CD4-positive, CD25-positive, alpha-beta regulatory T cell (primary cell): ENCODE measurements at places on chromosomes 12 and 14. TPM values are rescaled to one million over a fixed set of nuclear protein-coding genes. Genes with fewer than 3 reads are reported as not detected.

DNA sequence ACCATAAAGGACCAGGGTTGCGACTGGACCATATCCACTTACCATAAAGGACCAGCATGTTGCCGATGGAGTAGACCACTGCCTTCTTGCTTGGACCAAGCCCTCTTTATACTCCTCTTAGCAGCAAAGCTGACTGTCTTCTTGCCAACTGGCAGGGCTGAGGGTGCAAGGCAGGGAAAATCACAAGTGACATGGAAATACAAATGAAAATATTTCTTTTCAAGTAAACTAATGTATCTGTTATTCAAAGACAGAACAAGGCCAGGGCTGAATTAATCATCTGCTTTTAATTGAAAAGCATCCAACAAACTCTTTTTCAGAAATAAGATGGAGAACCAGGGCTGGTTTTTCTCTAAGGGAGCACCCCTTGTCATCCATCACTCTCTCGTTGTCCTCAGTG is at the start of gene CELA1:
Gene CELA1 (minus strand): TSS at position 99 of the 400 bp plus-strand sequence. CDS start 41 bp downstream, at position 58.
- DNase-seq: no peak

DNA sequence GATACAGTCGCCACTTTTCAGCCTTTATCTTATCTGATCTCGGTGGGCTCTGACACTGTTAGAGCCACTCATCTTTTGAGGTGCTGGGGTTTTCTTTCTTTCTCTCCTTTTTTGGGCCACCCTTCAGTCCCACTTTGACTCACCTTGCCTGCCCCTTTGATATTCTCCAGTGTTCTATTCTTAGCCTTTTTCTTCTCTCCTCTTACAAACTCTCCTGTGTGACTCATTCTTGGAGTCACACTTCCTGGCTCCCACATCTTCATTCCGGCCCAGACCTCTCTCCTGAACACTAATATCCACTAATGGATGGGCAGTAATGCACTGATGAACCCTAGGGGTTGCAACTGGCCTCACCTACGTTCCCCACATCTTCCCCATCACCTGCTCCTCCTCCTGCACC is 2.2 kb upstream of the DCD start:
- no peak for DNase-seq

The BDKRB2 gene
- not detected for polyA plus RNA-seq

DNA sequence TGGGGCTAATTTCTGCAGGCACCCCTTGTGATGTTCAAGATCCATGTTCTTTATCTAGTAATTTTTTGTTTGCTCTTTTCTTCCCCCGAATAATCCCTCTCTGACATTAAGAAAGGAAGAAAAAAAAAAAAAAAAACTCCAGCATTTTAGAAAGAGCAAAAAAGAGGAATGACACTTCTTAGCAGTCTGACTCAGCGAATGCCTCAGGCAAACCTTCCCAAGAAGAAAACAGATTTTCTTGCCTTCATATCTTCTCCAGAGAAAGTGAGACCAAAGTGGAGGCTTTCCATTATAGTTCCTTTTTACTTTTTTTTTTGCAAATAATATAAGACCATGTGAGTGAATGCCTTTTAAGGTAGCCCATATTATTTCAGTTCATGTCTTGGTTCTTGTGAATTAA is 479.0 kb upstream of the SYT1 start:
- no peak for DNase-seq

DNA sequence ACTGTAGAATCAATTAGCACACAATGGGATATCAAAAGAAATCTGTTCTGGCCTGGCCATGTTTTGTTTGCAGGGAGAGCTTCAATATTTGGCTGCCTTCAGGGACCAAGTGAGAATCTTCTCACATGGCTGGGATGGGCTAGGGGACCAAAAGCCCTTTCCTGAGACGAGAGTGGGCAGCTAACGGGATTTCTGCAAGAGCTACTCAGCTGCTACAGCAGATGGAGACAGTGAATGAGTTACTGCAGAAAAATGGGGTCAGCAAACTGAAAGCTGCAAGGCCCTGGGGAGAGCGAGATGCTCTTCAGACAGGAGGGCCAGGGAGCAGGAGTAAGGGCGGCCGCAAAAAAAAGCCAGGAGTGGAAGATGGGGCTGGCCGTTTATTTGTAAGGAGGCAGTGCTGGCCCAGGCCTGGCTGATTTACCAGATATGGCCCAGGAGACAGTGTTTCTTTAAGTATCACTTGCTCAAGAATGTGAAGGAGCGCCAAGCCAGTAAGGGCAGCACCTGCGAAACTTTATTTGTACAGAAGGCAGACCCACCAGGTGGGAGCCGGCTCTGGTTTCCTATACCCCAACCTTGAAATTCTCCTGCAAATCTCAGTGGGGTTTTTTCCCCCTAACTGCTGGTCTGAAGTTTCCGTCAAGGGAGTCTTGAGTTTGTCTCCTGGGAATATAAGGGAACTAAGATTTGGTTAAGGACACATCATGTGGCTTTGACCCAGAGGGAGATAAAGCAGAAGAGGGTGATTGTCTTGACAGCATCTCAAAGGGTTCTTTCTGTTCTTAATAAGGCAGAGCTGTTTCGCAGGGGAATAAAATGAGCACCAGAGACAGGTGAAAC is 57.8 kb downstream of the SSH1 start:
- DNase-seq: no peak

DNA sequence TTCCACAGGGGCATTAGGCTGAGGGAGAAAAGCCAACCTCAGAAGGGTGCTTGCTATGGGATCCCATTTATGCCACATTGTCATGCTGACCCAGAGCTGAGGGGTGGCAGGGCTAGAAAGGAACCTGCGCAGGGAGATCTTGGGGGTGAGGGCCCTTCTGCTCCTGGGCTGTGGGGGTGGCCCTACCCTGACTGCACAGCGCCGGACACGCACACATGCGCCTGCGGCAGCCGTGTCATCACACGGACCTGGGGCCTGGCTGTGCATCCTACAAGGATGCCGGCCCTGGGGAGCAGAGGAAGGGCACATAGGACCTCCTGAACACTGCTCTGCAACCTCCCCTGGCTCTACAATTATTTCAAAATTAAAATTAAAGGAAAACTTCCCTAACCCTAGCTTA is 6.9 kb downstream of the CDCA4 start:
- no peak for DNase-seq

DNA sequence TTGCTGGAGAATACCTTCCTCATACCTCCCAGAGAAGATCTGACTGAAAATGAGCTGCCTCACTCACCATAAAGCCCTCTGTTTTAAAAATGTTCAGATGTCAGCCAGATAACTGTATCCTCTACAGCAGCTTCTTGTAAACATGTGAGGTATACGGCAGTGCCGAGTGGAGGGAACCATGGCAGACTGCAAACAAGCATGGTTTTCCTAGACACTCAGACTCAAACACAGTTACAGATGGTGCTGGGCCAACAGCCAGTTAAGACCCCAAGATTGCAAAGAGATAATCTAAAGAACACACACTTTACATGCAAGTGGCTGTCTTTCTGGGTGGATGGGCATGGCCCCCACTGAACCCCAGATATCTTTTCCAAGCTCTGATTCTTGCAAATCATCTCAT is 16.6 kb upstream of the CCDC177 start:
- no peak for DNase-seq

The PPP1R3E gene
- 4.6 TPM for polyA plus RNA-seq

The TAS2R9 gene
- polyA plus RNA-seq: not detected

- no peak for DNase-seq
Measured at GRCh38 chr12:48995086-48995879, 3.9 kb downstream of the DDN start.
